ENCODE measurements at places on chromosomes 4 and X.

DNA sequence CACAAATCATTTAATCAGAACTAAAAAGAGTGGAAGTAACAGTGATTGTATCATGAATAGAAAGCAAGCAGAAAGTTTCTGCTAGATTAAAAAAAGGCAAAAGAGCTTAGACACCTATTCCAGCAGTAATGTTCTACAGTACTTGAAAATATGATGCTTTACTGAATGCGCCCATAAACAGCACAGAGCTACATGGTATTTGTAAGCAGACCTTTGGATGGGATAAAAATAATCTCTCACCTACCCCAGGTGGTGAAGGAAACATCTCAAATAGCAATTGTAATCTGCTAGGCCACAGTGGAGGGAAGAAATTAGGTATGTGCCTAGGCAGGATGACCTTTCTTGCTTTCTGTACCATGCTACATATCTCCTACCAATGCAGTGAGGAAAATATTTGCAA lies 280.9 kb upstream of the PRKX start:
- DNase-seq = no peak

DNA sequence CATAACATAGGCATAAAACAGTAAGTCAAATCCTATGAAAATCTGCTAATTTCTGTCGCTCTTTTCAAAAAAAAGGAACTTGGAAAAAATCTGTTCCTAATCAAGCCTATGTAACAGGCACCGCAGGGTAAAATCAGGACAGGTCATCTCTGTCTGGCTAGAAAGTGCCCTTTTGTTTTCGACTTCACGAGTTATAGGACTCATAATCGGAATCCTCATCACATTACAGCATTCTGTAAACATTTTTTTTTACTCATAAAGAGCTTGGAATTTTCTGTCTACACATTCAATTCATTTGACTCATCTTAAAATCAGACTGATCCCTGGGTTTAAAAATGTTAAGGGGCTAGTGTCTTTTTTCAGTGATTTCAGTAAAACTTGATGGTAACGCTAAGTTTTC lies 181.7 kb upstream of the TBC1D9 start:
- DNase-seq = no peak

DNA sequence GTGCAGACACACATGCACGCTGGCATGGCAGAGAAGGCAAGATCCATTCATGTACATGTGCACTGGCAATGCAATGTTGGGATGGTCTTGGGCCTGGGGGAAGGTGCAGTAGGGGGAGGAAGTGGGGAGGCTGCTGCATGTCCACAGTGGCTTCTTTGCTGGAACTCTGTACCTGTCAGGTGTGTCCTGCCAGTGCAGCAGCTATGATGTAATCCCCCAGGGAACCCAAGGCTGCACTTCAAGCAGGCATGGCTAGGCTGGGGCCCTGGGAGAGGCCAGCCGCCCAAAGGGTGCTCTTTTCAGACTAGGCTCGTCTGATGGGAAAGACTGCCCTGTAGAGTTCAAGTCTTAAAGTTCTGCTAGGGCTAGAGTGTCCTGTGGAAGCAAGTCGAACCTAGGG lies 1304.0 kb downstream of the FAM133A start:
- DNase-seq = no peak

DNA sequence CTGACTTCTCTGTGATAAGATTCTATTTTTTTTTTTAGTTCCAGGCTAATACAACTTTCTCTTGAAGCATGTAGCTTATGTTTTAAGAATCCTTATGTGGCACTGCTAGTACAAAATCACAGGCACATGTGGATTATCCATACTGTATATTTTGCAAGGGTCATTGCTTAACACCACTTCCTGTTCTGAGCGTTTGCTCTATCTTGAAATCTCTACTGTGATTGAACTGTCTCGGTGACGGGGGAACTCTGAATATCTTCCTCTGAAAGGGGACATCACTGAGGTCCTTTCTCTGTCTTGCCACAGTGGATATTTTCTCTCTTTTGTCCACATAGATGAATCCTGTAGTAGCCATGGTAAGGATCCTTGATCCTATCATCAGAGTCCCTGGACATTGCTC lies 2.1 kb upstream of the WFS1 start:
- no peak for DNase-seq

DNA sequence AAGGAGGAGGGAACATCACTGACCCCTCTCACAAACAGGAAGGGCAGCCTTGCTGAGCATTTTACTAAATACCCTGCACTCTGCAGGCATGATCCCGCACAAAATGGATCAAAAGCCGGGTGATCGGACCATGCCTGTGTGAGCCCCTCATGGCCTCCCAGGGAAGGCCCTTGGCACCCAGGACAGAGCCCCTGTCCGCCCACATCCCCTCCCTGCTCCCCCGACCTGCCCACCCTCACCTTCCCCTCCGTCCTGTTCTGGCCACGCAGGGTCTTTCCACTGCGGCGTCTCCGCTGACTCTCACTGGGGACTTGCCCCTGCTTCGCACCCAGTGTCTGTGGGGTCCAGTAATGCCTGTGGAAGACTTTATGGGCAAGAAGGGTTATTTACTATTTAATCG lies 105.0 kb downstream of the HMX1 start:
- DNase-seq = peak; percentile 3

DNA sequence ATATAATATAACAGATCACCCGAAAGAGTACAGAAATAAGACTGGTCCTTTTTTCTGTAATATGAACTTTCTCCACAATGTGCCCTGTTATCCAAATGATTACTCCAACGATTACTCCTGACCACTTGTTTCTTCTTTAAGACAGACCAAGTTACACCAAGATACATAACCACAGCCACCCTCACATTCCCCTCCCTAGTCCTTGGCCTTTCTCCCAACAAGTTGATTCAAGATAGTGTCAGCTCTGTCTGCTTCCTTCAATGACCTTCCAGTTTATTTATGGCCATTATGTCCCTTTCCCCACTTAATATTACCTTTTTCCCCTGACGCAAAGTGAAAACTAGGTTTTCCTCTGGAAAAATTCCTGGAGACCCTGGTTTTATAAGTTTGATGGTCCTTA lies 397.2 kb downstream of the FAM47B start:
- no peak for DNase-seq

GRCh38 chr4:147103403-147103946 lies 157.8 kb upstream of the TTC29 start:
- no peak for DNase-seq

- DNase-seq = no peak
These were observed 59.7 kb upstream of the GRPEL1 start for GRCh38 chr4:7127576-7127975.

DNA sequence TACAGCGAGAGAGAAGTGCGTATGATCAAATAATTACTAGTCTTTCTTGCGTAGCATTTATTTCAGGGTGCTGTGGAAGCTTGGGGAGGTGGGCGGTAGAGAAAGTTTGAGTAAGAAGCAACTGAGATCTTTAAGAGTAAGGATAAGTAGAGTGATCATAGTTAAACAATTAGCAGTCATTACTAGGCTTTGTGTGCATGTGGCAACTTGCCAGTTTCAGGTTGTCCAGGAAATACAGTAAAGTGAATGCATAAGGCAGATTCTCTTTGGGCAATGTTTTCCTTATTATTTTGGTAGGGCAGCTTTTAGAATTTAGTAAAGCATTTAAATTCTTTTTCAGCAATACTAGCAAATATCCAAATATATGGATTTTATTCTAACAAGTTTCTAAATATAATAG lies 57.0 kb downstream of the HPGDS start:
- no peak for DNase-seq

DNA sequence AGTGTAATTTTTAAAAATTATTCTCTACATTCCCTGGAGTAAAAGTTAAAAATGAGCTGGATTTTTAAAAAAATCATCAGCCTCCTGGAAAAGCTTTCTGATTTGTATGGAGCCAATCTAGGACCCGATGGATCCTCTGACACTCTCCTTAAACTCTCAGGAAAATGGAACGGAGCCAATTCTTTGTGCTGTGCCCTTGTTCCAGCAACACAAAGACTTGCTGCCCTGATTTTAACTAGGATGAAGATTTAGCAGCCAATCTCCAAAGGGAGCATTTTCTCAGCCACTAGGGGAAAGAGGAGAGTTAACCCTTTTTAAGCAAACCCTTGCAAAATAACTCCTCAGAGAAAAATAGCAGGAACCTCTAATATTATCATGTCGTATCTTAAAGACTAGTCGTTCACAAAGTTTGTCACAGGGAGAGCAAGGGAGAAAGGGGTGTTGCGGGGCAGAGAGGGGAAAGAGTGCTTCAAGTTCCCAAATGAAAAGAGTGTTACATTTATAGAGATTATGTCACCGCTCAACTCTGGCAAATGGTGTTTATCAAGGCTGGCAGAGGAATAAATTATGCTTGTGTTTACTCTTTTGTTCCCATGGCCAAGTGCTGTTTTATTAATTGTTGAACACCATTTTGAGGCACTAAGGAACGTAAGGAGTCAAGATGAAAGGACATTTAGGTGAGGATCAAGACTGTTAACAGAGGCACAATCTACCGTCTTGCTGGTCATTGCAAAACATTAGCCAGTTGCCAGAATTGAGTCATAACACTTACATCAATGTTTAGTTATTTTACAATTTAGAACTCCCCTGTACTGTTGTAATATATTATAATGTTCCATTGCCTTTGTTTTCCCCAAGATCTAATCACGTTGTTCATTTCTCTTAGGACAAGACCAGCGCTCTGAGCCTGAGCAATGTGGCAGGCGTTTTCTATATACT lies 250.7 kb downstream of the THOC2 start:
- no peak for DNase-seq

DNA sequence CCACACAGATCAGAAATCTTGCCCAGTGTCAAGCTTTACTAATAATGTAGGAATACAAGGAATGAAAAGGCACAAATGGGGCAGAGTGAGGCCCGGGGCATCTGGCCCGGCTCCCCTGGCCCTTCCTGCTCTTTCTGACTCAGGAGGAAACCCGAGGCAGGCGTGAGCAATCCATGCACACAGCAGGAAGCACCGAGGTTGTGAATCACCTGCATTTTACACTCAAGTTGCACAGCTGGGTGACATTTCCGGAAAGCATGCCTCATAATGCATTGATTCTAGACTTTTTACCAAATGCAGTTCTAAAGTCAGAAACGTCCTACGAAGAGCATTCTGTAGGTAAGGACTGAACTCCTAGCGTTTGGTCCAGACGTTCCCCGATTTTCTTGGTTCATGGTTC lies 38.9 kb downstream of the PRIMPOL start:
- no peak for DNase-seq

DNA sequence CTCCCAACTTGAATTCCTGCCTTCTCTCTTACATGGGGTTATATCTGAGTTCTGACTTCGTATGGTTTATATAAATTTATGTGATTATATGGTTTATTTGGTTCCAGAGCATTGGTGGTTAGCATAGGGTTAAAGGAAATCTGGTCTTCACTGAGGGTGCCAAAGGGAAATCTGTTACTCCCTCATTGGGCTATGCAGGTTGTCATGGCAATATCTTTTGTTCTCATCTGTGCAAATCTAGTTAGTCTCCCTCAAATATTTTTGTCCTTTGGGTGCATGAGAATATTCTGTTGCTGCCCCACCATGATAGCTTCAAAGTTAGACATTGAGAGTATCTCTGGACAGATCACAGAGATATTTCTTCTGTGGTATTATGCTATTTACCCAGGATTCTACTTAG lies 71.8 kb upstream of the OTUD4 start:
- no peak for DNase-seq

DNA sequence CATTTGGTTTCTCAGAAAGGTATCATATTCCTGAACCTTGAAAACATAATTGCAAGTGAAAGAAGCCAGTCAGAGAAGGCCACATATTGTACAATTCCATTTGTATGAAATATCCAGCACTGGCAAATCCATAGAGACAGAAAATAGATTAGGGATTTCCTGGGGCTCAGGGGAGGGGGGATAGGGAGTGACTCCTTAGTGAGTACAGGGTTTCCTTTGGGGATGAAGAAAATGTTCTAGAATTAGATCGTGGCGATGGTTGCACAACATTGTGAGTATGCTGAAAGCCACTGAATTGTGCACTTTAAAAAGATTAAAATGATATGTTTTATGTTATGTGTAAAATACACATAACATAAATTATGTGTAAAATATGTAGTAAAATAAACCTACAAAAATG lies 10.3 kb downstream of the XPNPEP2 start:
- DNase-seq = no peak

DNA sequence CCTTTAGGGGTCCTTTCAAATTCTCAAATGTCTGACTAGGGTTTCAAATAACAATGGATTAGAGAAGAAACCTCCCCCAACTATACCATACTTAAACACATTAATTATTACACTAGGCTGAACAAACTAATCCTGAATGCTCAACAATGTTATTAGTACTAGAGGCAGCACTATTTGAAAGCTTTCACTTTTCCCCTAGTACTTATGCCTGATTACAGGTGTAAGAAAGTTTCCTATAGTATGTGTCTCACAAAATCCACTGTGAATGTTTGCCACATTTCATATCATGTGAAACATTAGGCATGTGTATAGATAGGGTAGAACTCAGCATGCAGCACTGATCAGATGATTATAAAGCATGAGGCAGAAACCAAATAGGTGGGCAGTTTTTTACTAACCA lies 336.2 kb downstream of the ZNF674 start:
- no peak for DNase-seq

DNA sequence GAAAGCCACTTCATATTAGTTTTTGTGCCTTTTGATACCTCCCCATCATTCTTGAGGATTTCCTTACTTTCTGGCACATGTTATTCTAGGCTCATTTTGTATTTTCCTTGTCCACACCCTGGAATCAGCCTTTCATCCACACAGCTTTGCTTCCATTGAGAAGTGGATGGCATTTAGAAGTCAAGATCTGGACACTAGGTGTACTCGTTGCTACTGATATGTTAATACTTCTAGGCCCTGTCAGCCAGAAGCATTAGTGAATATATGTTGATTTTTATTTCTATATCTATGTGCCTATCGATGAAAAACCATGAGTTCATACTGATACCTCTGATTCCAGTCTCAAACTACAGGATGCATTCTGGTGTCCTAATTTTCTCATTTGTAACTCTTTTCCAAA lies 73.2 kb downstream of the ARHGAP24 start:
- DNase-seq = no peak

- DNase-seq = no peak
These were observed 32.3 kb upstream of the ZFX start for GRCh38 chrX:24117258-24117657.

- DNase-seq = no peak
These were observed 38.9 kb downstream of the ACOX3 start for GRCh38 chr4:8401665-8402064.

GRCh38 chrX:77785486-77786364 lies at the start of gene ATRX:
TSS of gene ATRX (minus strand) at chrX:77786216. CDS start at chrX:77786001, 215 bp downstream.
- peak; percentile 72 for DNase-seq

- no peak for DNase-seq
These were observed 116.6 kb upstream of the DIAPH2 start for GRCh38 chrX:96568071-96568470.

DNA sequence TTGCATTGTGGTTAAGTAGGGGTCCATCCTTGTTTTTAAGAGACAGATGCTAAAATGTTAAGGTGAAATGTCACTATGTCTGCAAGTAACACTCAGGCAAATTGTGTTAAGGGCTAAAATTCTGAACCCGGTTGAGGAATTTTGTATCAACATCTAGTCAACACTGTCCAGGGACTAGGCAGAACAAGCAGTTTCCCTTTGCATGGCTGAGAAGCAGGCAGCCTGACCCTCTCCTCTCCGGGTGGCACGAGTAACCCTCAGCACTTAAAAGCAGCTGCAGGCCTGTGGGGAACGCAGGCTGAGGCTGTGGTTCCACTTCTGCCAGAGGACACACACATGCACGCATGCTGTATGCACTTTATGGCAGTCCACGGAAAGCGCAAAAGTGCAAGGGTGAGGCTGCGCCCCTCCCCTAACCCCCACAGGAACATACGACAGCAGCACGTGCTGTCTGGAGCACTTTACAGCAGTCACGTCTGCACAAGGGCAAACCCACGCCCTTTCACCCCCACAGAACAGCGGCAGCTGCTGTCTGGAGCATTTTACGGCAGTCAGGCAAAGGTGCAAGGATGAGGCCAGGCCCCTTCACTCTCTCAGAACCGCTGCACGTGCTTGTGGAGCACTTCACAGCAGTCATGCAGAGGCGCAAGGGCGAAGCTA lies 619 bp upstream of the MPC1L start:
- DNase-seq = no peak
